ENCODE measurements at places on chromosomes 7 and 10.
A peak's percentile ranks its signal among the peaks of the same experiment; 100 is the strongest.

DNA sequence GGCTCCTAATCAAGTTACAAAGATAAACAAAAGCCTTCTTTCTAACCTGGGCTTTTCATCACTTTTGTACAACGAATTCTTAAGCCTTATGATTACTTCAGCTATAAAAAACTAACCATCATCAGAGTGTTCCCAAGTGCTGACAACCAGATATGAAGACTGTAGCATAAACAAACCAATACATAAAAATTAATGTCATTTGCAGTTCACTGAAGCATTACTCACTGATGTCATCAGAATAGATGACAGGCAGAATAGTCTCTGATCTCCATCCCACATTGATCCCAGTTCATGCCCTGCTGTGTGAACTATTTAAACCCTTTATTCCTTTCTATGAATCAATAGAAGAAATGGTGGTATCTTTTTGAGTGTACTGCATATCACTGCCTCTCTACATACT lies 84.4 kb downstream of the DNAJC1 start:
- no peak for DNase-seq

- DNase-seq = peak; percentile 98
Observed at GRCh38 chr7:27095897-27096767, at the start of gene HOXA1. Gene HOXA1, minus strand, starts transcription at chr7:27096000. Its CDS starts 88 bp downstream, at chr7:27095912.

DNA sequence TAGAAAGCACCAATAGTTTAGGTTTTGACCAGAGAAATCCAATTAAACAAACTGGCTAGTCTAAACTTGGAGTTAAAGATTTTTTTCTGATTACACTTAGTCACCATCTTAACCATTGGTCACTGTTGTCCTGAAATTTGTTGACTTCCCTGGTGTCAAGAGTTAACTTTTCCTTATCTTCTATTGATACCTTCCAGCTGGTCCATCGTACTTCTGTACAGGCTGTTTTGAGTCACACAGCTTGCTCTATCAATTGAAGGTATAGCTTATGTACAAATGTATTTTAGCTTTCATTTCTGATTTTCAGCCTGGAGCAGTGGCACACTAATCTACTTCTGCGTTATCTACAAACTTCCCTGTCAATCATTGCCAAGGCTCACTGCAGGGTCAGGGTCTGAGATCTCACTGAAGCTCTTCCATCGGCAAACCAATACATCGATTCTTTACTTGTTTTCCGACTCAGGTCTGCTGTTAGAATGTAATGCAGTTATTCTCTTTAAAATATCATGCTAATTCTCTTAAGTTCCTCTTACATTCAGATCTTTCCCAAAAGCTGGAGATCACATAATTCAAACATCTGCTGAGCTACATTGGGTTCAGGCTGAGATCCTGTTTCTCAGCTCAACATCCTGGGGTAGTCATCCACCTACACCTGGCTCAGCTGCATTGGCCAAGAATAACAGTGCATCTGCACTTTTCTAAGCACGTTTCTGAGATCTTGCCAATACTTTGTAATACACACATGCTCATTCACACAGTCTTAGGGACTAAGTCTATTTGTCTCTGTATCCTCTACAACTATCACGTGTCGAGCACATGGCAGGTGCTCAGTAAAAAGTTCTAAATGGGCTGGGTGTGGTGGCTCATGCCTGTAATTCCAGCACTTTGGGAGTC lies 11.3 kb downstream of the MRPS33 start:
- DNase-seq = no peak

GRCh38 chr10:68261132-68261856 lies 29.4 kb upstream of the ATOH7 start:
- DNase-seq = no peak

GRCh38 chr7:30780941-30781340 lies 9.7 kb downstream of the MINDY4 start:
- DNase-seq = no peak

- no peak for DNase-seq
Observed at GRCh38 chr7:73736885-73737284, 1.7 kb downstream of the ABHD11 start.

DNA sequence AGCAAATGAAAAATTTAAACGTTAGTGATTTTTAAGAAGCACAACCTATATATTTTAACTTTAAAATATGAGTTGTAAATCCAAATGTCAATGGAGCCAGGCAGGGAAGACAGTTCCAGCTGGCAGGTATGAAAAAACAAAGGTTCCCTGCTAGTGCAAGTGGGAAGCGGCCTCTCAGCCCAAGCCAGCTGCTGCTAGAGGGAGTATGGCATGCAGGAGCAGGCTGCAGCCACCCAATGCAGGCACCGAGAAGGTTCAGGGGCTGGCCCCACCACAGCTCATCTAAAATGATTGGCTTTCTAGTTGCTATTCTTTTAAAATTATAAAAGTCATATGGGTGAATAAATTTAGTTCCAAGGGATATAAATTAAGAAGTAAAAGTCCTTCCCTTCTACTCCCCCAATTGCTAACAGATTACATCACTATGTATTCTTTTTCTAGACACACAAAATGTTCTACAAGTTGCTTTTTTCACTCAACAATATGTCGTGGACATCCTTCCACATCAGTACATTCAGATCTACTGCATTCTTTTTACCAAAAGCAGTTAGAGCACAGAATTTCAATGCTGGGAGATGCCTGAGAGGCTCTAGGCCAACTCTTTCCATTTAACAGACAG lies 69.3 kb downstream of the SGMS1 start:
- no peak for DNase-seq

DNA sequence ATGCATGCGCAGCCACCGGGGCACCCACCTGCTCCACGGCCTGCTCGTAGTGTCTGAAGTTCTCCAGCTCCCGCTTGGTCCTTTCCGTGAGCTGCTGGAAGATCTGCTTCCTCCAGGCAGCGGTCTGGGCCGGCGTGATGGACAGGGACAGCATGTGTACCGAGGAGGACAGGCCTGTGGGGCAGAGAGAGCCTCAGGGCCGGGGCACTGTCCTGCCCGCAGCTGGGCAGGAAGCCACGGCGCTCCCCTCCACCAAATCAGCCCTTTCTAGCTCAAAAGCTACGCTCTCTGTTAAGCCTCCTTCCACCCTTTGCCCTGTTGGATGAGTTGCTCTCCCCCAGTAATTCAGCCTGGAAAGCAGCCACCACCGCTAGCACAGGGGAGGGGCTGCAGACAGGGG lies 19.2 kb downstream of the TECPR1 start:
- DNase-seq = no peak

DNA sequence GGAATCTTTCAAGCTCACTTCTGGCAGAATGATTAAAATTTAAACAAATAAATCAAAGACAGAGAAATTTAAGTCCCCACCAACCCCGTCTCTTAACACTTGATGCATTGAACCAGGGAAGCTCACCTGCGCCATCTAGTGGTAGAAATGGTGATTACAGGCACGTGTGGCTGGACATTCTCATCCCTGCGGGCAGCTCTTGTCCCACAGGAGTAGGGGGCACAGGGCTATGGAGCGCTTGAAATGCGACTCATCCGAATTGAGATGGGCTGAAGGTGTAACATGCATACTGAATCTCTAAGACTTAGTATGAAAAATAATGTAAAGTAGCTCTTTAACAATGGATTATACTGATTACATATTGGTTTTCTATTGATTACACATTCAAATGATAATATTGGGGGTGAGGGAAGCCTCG lies 24.8 kb upstream of the SLIT1 start:
- peak; percentile 63 for DNase-seq

DNA sequence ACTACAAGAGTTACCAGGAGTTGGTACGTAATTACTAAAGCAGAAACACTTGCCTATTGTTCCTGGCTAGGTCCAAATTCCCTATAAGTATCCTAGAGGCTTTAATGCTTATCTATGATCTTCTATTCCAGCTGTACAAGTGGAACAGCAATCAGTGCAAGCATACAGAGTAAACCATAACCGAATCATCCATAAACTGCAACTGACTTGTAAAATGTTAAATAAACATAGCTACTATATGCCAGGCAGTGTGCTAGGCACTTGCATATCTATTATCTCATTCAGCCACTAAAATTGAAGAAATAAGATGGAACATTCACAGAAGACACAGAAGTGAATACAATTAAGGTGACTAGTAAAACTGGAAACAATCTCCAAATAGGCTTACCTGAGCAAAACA lies 55.7 kb downstream of the IRF5 start:
- DNase-seq = no peak

GRCh38 chr7:46871516-46871915 lies 710.4 kb downstream of the TNS3 start:
- DNase-seq = no peak

DNA sequence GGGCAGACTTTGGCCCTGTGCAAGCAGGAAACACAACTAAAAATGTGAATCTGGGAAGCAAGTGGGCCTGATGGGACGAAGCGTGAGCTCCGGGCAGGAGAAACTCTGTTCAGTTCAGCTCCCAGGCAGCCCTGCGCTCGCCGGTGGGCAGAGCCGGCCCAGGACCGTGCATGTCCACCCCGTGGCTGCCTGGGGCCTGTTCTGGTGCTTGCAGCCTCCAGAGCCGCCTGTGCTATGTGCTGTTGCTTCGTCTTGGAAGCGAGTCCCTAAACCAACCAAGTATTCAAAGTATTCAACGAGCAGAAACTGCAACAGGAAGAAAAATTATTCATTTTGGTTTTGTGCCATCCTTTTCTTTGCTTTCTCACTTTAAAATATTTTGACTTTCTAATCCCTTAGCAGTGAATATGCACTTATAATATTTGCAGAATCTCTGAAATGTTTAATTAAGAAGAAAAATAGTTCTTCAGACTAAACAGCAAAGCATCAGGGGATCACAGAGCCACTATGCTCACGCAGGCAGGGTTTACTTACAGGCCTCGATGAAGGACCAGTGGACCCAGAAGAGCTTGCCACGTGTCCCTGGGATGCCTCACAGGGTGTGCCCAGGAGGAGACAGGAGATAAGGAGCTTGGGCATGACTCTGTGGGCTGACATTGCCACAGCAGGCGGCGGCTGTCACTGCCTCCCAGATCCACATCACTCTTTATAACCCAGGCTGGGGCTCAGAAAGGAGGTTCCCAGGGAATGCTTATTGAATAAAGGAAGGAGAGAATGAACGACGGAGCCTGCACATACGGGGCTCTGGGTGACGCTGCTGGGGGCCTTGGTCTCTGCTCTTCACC lies 45.6 kb downstream of the VIPR2 start:
- DNase-seq = no peak

GRCh38 chr7:107609811-107610261 lies 29.8 kb downstream of the BCAP29 start:
- DNase-seq = no peak

DNA sequence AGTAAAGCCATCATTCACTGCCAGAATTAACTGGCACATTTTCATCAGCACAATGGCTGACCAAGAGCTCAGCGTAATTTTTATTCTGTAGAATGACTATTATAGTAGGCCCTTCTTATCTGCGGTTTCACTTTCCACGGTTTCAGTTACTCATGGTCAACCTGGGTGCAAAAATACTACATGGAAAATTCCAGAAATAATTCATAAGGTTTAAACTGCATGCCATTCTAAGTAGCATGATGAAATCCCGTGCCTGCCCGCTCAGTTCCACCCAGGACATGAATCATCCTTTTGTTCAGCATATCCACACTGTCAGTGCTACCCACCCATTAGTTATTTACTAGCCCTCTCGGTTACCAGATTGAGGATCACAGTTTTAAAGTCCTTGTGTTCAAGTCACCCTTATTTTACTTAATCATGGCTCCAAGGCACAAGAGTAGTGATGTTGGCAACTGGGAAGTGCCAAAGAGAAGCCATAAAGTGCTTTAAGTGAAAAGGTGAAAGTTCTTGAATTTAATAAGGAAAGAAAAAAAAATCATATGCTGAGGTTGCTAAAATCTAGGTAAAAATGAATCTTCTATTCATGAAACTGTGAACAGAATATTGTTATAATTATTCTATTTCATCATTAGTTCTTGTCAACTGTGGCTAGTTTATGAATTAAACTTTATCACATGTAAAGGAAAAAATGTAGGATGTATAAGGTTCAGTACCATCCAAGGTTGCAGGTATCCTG lies 204.9 kb downstream of the DOCK4 start:
- DNase-seq = no peak

GRCh38 chr7:100719523-100720278 lies 567 bp upstream of the EPO start:
- DNase-seq = no peak

- DNase-seq = no peak
Observed at GRCh38 chr10:99775850-99776249, 6.6 kb upstream of the ABCC2 start.

DNA sequence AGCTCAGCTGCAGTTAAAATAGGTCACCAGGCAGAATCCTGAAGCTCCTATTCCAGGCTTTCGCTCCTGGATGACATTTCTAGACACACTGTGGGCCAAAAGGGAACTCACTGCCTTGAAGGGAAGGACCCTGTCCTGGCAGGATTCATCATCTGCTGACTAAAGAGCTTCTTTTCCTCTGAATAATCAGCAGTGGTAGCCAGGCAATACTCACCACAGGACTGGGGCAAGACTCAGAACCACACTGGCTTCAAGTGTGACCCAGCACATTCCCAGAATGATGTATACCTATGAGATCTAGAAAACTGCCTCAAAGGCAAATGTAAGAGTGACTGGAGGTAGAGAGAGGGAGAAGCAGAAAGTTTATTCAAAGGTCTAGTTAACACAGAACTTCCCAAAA lies 29.5 kb upstream of the EBF3 start:
- no peak for DNase-seq

- DNase-seq = no peak
Observed at GRCh38 chr10:78251016-78251385, 217.3 kb downstream of the RPS24 start.

GRCh38 chr7:71325151-71325550 lies 193.2 kb downstream of the GALNT17 start:
- DNase-seq = no peak

DNA sequence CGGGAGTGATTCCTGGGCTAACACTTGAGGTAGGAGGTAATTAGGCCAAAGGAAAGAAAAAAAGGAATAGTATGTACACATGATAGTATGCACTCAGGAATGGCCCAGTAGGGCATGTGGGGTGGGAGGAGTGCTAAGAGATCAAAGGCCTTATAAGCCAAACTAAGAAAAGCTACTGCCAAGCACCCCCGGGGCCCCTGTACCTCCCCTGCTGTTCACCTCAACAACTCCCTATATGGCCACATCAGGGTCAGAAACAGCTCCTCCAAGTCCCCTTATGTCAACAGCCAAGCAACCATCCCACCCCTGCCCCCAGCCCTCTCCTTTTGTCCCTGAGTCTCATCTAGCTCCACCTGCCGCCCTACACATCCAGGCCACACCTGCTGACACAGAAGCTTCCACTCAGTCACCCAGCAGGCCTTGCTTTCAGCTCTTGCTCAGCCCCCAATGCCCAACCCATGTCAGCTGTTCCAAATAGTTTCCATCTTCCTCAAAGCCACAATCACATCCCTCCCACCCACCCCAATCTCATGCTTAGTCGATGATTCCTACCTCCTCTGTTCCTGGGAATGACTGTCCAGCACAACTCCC lies 80.2 kb downstream of the SORBS1 start:
- DNase-seq = no peak

- DNase-seq = peak; percentile 85
Observed at GRCh38 chr7:128904381-128905197, 5.9 kb downstream of the KCP start.

DNA sequence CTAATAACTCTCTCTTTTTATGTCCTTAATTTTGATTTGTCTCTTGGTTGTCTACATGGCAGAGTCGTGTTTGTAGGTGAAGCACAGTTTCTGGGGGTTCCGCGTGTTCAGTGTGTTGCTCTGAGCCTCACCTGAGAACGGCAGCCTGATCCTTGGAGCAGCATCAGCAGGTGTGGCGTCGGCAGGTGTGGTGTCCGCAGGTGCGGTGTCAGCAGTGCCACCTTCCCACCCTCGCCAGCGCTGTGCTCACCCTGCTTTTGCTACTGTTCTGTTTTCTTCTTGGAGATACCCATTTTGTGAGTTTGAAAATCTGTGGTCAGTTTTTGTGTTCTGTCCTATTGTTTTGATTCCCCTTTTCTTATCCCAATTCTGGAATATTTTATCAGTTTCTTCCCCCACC lies 406.6 kb downstream of the GLRX3 start:
- DNase-seq = no peak

All from germinal center (tissue), 1 donor.